ENCODE measurements at places on chromosomes 16 and 17.

- no peak for DNase-seq
Measured at GRCh38 chr16:65889533-65889966, 476.9 kb upstream of the CDH5 start.

DNA sequence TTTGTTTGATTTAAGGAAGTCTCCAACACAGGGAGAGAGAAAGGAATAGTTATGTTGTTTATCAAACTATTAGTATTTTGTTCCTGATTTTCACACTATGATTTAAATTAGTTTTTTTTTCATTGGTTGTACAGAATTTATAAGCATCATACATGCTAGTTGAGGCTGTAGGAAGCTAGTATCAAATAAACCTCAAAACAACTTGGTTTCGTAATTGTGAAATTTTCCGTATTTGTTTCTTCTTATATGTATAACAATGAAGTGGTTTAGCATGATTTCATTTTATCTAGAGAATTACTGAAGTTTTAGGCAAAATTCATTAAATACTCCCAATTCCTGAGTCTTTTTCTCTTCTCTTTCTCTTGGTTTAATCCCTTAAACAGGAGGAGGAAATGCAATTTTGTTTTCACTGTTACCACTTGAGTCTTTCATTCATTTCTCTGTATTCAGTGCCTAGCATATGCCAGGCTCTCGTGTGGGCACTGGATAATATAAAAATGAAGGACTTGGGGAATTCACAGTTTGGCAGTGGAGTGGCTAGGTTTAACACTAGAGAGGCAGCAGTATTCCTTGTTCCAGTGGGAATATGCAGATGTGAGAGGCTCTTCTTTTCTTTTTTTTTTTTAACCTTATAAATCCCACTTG lies 1.8 kb downstream of the CYLD start:
- no peak for DNase-seq

DNA sequence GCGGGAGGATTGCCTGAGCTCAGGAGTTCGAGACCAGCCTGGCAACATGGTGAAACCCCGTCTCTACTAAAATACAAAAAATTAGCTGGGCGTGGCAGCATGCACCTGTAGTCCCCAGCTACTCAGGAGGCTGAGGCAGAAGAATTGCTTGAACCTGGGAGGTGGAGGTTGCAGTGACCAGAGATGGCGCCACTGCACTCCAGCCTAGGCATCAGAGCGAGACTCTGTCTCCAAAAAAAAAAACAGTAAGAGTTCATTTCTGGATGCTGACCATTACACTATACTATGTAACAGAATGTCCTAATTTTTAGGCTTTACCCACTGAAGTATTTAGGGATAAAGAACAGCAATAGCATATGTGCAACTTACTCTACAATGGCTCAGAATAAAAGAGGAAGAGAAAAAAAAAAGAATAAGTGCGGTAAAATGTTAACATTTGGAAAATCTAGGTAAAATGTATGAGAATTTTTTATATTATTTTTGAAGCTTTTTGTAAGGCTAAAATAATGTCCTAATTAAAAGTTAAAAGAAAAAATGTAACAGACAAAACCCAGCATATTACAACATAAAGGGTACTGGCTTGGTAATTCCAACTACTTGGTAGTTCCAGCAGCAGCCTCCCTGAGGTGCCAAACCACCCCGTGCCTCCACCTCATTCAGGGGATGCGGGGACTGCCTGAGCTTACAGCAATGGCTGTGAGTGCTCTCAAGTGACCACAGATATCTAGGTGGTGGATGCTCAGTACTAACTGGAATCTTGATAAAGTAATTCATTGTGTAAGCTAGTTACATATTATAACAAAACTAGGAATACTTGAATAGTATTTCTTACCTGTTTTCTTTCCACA lies 10.9 kb downstream of the COPS3 start:
- DNase-seq = no peak

GRCh38 chr16:24499193-24499814 lies 40.1 kb upstream of the RBBP6 start:
- DNase-seq = no peak

GRCh38 chr16:48471435-48471834 lies 86.2 kb upstream of the SIAH1 start:
- no peak for DNase-seq

DNA sequence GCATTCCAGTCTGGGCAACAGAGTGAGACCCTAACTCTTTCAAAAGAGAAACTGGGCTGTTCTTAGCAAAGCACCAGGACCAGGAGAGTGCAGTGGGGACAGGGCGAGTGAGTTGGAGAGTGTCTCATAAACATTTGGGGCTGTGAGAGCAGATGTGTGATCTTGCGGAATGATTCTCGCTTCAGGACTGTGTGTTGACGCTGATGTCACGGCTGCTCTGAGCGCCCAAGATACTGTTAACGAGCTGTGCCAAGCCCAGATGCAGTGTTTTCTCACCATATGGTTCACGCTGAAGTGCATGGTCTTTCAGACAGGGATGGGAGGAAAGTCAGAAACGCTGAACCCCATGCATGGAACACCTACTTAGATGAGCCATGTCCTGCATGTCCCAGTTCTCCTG lies 438.2 kb downstream of the HS3ST4 start:
- no peak for DNase-seq

DNA sequence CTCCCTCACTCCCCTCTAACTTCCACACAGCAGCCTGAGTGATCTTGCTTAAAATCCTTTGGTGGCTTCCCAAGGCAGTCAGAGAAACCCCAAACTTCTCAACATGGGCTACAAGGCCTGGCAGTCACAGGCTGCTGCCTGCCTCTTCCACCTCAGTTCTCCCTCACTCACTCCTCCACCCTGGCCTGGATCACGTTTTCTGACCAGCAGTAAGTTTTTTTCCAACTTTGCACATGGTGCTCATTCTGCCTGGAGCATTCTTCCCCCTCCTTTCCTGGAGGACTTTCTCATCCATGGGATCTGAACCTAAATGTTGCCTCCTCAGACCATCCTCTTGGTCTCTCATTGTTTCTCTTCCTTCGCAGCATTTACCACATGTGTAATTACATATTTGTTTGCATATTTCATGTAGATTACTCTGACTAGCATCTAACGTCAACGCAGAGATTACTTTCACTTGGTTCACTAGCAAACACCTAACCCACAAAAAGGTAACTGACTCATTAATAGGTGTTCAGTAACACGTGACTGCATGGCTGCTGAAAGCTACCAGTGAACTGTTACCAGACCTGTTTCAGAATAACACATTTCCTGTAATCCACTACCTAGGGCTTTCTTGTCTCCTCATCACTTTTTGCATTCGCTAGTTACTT lies 17.1 kb downstream of the GNA13 start:
- no peak for DNase-seq

DNA sequence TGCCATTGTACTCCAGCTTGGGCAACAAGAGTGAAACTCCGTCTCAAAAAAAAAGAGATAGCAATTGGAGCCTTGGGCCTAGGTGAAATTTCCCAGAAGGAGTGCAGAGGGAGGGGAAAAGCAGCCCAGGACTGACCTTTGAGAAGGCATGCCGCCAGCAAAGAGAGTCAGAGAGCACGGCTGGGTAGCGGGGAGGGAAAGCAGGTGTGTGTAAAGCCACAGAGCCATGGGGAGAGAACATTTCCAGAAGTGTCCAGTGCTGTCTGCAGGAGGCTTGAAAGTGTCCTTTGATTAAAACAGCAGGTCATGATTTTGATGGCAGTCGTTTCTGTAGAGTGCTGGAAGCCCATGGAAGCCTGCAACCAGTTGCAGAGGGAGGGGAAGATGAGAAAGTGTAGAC lies 8.1 kb downstream of the C16orf54 start:
- DNase-seq = no peak

DNA sequence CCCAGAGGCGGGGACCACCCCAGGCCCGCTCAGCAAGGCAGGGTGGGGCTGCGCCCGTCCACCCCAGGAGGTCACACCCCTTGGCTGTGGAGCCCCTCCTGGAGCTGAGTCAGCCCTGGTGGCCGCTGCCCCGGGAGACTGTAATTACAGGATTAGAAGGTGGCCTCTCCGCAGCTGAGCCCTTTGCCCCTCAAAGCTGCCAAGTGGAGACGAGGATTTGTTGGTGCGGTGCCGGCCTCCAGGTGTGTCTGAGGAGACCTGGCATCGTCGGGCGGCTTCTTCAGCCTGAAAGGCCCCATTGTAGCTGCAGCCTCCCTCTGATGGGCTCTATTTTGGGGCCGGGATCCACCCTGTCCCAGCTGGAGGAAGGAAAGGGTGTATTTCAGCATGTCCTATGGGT lies 22.7 kb upstream of the SPNS2 start:
- no peak for DNase-seq

DNA sequence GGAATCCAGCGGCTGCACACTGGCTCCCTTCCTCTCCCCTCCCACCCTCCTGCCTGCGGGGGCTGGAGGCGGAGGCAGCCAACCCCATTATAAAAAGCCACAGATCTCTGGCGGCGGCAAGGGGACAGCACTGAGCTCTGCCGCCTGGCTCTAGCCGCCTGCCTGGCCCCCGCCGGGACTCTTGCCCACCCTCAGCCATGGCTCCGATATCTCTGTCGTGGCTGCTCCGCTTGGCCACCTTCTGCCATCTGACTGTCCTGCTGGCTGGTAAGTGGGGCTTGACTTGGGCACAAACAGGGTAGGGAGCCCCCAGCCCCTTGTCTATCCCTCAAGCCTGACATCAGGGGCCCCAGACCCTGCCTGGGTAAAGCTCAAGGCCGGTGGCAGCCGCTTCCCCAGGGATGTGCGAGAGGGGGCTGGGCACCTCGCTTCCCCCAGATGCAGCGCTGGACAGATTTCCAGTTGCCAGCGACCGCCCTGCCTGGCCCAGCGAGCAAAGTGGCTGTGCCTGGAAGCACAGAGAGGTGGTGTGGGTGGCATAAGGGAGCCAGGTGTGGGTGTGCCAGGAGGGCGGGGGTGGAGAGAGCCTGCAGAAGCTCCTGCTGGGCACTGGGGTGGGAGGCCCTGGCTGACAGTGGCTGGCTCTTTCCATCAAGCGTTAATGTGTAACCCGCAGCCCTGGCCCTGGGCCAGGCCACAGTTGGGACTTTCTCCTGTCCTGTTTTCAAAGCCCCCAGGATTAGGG lies at the start of gene CX3CL1:
Gene CX3CL1, plus strand, starts transcription at position 119 of the 745 bp plus-strand sequence. Its CDS starts 79 bp downstream, at position 198.
- no peak for DNase-seq

DNA sequence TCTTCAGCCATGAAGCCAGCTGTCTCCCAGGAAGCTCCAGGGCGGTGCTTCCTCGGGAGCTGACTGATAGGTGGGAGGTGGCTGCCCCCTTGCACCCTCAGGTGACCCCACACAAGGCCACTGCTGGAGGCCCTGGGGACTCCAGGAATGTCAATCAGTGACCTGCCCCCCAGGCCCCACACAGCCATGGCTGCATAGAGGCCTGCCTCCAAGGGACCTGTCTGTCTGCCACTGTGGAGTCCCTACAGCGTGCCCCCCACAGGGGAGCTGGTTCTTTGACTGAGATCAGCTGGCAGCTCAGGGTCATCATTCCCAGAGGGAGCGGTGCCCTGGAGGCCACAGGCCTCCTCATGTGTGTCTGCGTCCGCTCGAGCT lies 14.1 kb downstream of the STH start:
- no peak for DNase-seq

DNA sequence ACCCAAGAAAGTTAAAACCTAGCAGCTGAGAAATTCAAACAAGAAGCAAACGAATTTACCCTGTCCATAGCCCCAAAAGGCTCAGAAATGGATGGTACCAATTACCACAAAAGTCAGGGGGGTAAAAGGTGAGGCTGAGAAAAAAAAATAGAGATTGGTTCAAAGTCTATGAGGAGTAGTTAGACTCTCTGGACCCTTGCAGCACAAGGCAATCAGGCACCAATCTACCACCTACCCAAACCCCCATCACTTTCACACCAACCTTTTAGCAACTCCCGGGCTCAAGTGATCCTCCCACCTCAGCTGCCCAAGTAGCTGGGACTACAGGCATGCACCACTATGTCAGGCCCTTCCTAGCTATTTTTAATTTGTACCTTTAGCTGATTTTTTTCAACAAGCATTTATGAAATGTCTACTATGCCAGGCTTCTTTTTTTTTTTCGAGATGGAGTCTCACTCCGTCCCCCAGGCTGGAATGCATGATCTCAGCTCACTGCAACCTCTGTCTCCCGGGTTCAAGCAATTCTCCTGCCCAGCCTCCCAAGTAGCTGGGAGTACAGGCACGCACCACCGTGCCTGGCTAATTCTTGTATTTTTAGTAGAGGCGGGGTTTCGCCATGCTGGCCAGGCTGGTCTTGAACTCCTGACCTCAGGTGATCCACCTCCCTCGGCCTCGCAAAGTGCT lies 40.8 kb downstream of the USP32 start:
- no peak for DNase-seq

DNA sequence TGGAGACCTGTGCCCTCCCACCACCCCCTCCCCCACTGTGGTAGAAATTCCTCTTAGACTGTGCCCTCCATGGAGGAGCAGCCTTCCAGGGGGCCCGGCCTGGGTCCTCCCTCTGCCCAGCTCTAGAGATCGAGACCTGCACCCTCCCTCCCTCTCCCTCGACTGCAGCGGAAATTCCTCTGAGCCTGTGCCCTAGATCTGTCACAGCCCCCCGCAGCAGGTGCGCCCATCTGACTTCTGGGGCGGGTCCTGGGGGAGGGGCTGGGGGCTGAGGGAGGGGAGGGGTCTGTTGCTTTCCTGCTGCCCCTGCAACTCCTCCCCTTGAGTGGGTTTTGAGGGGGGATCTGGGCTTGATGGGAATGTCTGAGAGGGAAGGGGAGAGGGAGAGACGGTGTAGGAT lies 177.8 kb upstream of the GSE1 start:
- DNase-seq = no peak

DNA sequence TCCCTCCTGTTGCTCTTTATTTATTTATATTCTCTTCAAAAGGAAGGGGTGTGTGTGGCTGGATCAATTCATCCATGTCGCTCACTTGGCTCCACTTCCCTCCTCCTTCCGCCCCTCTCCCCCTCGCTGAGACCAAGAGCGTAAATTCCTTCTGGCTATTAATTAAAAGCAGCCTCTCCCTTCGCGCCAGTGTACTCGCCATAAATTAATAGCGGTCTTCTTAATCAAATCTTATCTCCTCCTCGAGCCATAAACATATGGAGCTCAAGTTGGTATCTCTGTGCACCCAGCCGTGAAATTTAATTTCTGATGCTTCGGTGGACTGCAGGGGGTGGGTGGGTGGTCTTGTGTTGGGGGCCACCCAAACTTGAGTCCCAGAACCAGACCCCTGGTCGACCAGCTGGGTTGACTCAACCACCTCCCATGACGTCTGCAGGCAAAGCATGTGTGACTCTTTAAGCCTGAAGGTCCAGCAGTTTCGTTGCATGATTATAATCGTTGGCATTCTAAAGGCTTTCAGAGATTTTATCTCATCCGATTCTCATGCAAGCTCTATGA lies 57.9 kb downstream of the SDK2 start:
- no peak for DNase-seq

GRCh38 chr16:4913774-4914525 lies 23.0 kb downstream of the PPL start:
- no peak for DNase-seq

- no peak for DNase-seq
Measured at GRCh38 chr16:9465161-9465560, 373.7 kb downstream of the HAPSTR1 start.

DNA sequence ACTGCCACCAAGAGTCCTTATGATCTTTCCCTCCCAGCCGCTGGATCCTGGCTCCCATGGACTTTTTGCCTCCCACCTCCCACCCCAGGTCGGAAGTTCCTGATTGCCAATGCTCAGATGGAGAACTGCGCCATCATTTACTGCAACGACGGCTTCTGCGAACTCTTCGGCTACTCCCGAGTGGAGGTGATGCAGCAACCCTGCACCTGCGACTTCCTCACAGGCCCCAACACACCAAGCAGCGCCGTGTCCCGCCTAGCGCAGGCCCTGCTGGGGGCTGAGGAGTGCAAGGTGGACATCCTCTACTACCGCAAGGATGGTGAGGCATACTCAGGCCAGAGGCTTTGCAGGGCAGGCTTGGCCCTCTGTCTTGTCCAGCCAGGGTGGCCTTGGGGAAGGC lies 893 bp downstream of the KCNH6 start:
- no peak for DNase-seq

GRCh38 chr16:11976850-11977375 lies 379 bp downstream of the SNX29 start:
- no peak for DNase-seq

Measured in activated CD8-positive, alpha-beta memory T cell treated with anti-CD3 and anti-CD28 coated beads for 48 hours (primary cell).